AG10803 (cell line): ENCODE measurements at places on chromosomes 3 and 15.

DNA sequence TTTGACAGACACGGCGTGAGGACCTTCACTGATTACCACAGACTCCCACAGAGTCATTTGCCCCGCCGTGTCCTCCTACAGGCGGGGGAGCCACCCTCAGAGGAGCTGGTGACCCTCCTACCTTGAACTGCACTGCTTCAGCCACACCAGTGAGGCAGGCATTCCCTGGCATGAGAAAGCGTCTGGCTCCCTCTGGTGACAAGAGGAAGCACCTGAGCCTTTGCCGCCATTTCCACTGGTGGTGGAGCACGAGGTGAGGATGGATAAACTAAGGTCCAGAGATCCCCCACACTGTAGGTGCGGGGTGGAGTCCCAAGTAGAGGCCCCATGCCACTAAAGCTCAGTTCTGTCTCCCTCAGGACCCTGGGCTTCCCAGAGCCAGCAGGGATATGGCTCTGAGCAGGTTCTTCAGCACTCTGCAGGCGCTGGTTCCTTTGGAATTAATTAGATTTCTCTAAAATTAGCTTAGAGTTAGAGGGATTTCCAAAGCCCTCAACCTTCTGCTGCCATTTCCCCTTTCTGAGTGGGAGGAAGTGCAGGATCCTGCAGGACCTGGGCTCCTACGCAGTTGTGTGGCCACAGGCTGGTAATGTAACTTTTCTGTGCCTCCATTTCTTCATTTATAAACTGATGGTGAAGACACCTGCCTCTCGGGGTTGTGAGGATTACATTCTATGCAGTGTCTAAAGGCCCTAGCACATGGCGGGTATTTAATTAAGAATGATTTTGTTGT, 224.0 kb downstream of the SLCO3A1 start:
- DNase-seq = peak; percentile 58

DNA sequence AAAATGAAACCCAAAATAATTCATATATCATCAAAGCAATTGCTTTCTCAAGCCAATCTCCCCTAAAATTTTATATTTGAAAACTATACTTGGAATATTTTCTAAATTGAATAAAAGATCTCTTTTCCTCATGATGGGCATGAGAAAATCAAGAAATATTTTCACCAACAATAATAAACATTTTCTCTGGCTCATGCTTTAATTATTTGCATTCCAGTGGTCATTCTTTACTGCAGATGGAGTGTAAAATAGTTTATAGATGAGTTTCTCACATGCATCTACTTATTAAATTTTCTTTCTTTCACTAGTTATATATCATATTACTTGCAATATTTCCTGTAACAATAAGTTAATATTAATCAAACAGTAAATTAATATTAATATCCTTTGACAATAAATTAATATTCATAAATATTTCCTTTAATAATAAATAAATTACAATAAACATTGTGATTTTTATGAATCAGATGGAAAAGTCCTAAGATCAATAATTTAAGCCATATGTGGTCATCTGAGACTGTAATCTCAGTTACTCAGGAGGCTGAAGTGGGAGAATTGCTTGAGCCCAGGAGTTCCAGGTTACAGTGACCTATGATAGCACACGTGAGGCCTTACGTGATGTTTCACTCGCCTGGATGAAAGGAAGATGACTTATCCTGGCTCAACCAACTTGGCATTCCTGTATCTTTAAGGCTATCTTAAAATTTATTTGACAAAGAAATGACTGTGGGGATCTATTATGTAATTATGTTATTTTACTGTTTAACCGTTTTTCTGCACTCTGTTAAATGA, 958.8 kb downstream of the ZPLD1 start:
- DNase-seq = peak; percentile 28

DNA sequence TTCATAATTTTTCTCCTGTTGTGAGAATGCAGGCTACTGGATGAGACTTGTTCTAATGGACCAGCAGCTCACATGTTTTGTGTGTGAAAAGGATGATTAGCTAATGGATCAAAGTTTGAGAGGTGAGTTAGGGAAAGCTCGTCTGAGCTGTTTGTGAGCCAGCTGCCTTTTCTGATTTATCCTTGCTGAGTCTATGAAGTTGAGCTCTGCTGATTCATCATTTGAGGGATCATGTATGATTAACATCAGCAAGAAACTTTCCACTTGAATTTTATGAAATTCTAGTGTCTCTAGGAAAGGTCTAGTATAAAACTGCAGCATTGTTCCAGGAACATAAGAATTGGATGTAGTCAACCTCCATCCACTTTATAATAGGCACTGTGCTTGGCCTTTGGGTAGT, 698.7 kb downstream of the NTRK3 start:
- no peak for DNase-seq

DNA sequence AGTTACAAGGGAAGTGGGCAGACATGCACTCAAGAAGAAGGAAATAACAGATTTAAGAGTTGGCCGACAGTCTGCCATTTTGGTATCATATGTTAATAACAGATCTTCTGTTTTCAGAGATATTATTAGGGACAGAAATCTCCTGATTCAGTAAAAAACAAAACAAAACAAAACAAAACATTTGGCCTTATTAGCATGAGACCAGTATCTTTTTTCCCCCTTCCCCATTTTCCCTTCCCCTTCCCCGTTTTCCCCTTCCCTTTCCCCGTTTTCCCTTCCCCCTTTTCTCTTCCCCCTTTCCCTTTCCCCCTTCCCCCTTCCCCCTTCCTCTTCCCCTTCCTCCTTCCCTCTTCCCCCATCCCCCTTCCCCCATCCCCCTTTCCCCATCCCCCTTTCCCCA, 39.4 kb downstream of the BBS4 start:
- DNase-seq = no peak

DNA sequence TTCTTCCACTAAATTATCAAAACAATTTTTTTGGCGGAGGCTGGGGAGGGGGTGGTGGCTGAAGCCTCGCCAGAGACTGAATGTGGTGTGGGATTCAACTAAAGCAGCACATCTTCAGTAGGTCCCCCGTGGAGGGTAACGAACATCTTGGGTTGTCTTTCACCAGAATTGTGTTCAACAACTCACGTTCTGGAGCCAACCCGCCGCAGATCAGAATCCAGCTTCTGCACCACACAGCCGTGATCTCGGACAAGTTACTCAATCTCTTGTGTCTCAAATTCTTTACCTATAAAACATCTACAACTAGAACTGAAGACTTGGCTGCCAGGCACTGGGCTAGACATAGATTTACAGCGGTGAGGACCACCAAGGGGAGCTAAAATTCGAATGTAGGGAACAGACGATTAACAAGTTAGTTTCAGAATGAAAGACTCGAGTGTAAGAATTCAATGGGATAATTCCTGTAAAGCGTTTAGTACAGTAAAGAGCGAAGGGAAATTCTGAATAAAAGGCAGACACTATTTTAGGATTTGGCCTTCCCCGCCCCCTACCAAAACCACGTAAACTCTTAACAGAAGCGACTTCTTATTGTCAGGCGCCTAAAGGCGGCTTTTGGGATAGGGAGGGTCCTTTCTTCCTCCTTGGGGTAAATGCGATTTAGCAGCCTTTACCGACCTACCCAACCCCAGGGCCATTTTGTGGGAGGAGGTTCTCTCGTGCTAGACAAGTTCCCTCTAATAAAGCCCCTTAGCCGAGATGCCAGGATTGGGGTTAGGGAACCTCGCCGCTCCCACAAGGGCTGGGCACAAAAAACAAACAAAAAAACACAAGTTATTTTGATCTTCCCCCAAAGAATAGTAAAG, 697 bp upstream of the RAB5A start:
- DNase-seq = peak; percentile 14

GRCh38 chr3:133924041-133924440, 28.4 kb upstream of the RAB6B start:
- DNase-seq = no peak

DNA sequence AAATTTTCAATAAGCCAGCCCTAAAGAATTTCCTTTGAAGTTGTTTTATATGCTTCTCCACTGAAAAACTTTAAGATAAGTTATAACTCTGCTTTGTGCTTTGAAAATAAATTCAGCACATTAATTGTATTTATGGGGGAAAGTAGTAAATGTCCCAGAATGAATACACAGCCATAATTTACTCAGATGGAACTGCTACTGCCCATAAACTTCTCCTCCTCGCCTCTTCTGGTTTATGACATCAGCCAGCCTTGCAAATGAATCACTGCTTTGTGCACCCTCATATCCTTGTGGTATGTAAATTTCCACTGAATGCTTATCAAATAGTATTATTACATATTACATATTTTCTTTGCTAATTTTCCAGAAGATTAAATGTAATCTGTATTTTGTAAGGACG, 302.0 kb downstream of the DIPK2A start:
- DNase-seq = no peak

GRCh38 chr3:125055913-125056745, at the start of gene HEG1:
HEG1 (minus strand) TSS chr3:125055997; CDS start chr3:125055890, 107 bp downstream.
- DNase-seq = peak; percentile 91

DNA sequence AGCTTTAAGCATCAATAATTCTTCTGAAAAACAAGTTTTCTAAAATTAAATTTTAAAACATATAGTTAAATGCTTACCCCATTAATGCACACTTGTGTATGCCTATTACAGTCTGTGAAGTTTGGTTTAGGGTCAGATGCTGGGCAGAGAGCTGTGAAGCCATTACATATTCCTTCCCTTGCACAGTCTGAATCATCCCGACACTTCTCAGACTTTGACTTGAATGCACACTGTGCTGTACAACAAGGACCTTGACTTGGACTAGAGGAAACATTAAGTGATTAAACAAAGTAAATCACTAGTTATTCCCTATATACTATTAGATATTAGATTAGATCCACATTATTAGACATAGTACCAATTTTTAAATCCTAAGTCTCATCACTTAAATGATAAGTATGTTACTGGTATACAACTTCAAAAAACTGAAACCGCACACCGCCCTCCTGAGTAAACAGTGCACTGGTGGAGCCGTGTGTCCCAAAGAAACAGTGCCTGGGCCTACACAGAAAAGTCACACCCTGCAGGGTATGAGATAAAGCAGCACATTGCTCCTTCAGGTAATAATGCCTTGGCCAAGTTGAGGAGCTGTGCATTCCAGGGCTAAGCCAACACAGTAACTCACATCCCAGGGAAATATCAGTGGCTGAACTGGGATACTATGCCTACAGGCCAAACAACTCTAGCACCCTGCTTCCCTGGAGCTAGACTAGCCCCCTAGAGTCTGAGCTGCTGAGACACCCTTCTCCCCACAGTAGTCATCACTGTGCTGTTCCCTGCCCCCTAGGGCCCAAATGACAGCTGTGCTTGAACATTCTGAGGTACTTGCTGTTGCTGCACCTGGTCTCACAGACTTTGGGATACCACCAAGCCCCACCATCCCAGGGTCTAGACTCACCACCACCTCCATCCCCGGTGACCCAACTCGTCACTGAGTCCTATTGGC, 137.5 kb downstream of the ADAM10 start:
- no peak for DNase-seq

DNA sequence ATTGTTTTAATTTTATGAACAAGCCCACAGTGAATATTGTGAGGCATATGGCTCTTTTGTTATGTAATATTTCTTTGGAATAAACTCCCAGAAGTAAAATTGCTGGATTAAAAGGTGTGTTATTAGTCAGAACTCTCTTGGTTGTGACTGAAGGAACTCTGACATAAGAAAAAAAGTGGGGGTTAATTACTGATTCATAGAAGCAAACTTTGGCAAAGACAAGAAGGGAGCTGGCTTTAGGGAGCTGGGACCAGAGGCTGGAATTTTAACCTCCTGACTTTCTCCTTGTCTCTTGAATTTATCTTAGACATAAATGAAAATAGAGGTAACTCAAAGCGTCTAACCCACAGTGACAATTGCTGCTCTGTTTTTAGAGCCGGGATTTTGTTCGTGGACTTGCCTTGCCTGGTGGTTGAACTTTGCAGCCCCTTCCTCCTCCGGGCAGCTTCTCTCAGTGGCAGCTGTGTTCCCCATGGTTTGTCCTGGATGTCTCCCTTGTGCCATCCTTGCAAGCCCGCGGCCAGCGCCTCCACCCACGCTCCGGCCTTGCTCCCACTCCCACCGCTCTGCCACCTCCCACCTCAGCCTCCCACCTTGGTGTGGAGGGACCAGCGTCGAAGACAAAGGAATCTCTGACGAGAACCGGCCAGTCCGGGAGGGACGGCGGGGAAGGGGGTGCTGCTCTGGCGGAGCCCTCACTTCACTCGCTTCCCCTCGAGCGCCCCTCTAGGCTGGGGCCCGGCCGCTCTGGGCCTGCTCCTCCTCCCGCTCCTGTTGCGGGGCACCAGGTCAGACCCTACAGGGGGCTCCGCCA, 28.0 kb downstream of the ARHGAP31 start:
- DNase-seq = no peak

- DNase-seq = no peak
These were observed 290.7 kb upstream of the CTNNB1 start for GRCh38 chr3:40908612-40909011.

GRCh38 chr3:192930577-192930976, 12.9 kb upstream of the MB21D2 start:
- DNase-seq = no peak

DNA sequence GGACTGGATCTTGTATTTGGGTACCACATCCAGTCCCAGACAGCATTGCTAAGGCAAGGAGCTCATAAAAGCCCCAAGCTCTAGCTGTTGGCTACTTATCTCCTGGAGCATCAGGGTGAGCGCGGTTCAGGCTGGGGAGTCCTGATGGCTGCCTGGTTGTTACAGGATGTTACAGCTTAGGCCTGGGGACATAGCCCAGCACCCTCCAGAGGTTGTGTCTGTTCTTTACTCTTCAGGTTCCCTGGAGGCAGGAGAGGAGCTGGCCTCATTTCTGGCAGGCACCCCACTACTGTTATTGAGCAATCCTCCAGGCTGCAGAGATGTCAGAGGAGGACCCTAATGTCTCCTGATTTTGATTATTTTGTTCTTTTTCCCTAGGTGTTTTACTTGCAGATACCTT, 26.6 kb downstream of the APBA2 start:
- no peak for DNase-seq

DNA sequence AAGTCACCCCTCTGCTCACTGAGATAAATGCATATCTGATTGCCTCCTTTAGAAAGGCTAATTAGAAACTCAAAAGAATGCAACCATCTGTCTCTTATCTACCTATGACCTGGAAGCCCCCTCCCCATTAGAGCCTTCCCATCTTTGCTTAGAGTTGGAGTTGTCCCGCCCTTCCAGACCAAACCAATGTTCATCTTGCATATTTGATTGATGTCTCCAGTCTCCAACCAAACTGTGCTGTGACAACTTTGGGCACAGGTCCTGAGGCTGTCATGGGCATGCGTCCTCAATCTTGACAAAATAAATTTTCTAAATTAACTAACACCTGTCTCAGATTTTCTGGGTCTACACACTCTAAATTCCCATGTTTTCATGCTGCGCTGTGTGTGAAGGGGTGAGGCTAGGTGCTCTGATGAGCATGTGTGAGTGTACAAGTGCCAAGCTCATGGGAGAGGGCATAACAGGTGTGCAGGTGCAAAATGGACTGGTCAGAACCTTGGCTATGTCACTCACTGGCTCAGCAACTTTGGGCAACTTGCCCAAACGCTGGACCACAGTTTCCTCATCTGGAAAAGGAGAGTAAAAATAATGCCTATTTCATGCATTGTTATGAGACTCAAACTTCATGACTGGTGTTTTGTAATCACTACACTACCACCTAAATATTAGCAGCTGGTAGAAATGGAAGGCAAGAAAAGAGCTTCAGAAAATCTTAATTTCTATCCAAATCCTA, 7.2 kb downstream of the DAPK2 start:
- no peak for DNase-seq
